ENCODE measurements at places on chromosomes 11 and 22.

DNA sequence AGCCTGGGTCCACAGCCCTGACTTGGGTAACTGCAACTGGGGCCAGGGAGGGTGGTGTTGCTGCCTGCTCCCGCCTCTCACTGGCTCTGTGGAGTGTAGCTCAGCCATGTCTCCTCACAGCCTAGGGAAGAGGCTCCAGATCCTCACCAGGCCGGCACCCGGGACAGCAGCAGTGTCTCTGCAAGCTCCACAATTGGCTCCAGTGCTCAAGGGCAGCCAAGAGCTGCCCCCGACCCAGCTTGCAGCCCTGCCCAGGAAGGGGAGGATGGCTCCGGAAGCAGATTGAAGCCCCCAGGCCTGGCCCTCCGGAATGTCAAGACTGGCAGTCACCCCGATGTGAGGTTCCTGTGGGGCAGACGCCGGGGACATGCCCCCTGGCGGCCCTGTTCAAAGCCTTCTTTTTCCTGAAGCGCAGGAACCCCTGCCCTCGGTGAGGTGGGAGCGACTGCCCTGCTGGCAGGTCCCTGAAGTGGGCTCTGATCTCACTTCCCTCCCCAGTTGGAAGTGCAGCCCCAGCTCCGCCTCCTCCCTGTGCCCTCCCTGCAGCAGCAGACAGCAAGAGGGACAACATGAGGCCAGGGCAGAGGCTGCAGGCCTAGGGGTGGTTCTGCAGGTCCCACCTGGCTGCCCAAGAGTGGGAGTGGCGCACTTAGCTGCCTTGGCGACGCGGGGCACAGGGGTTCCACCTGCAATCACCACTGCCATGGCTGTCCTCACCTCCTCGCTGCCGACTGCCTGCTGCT is 816.2 kb upstream of the LUZP2 start:
- no peak for DNase-seq

GRCh38 chr22:48425091-48425506 is 1402.6 kb downstream of the BRD1 start:
- DNase-seq, result no peak

GRCh38 chr22:36194971-36195370 is 6.6 kb downstream of the APOL4 start:
- peak; percentile 49 for DNase-seq

GRCh38 chr11:75078233-75078632 is 18.4 kb downstream of the OR2AT4 start:
- DNase-seq, result no peak

DNA sequence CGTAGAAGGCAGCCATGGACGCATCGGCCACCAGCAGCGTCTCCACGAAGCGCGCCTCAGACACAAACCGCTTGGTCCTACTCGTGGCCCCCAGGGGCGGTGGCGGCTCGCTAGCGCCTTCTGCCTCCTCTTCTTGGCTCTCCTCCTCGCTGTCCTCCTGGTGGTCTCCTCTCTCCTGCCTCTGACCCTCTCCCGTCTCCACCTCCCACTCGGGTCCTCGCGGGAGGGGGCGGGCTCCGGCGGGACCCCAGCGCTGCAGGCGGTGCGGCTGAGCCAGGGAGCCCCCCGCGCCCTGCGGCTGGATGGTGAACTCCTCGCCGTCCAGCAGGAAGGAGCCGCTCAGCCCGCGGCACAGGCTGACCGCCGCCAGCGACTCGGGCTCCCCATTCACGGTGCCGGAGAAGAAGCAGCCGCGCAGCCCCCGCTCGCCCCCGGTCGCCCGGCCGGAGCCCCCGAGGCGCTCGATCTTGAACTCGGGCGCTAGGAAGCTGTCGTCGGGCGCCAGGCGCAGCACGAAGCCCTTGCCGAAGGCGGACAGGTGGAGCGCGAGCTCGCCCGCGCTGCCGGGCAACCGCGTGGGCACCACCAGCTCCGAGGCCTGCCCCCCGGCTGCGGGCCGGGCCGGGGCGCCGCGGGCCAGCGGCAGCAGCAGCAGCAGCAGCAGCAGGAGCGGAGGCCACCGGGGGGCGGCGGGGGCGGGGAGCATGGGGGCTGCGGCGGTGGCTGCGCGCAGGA is 661 bp downstream of the ADAMTS8 start:
- DNase-seq, result peak; percentile 47

DNA sequence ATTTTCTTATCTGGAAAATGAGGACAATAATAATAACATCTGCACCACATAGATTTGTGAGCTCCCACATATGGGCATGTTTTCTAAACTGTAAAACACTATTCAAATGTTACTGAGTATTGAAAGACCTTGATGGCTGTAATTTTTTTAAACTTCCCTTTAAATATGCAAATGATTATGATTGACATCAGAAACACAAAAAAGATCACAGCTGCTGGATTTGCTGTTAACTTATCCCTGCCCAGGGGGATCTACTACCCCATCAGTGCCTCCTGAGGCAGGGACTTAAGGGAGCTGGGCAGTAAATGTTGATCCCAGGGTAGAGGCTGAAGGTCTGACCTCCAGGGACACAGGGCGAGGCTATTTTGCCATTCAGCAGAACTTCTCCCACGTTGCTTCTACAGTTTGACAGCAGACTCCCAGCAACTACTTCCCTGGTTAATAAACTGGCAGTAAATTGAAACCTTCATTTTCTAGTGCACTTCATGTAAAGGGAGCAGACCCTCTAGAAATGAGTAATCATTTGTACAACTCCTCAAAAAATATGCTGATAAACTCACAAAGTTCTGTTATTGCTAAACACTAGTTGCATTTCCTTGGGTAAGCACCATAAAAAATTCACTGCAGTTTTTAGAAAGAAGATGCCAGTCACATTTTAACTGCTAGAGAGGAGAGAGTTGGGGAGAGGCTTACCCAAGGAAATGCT is 20.3 kb downstream of the TMPRSS5 start:
- DNase-seq, result no peak

GRCh38 chr11:130315354-130315970 is 745 bp upstream of the ZBTB44 start:
- no peak for DNase-seq

GRCh38 chr11:122951211-122951610 is 30.4 kb downstream of the BSX start:
- no peak for DNase-seq

DNA sequence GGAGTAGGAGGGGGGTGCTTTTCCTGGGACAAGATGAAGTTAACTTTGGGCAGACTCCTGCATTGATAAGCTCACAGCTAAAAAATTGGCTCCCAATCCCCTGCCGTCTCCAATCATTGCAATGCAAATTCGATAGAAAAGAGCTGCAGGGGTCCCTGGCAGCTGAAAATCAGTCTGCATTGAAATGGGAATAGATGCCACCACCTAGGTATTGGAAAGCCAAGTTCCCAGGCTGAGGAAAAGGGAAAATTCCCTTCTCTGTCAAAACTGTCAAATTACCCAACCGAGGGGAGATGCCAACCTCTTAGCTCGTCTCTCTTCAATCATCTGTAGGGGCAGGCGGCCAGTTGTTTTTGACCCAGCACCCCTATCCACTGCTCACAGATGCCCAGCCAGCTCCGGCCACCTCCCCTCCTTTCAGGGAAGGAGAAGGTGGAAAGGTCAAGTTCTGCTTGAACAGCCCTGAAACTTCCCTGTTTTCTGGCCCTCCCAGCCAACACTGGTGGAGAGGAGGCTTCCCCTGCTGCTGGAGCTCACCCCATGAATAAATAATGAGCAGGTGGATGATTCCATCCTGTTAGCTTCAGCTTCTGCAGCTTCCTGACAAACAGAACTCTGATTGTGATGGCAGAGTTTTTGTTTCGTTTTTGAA is 916.3 kb downstream of the TBC1D22A start:
- DNase-seq, result no peak

DNA sequence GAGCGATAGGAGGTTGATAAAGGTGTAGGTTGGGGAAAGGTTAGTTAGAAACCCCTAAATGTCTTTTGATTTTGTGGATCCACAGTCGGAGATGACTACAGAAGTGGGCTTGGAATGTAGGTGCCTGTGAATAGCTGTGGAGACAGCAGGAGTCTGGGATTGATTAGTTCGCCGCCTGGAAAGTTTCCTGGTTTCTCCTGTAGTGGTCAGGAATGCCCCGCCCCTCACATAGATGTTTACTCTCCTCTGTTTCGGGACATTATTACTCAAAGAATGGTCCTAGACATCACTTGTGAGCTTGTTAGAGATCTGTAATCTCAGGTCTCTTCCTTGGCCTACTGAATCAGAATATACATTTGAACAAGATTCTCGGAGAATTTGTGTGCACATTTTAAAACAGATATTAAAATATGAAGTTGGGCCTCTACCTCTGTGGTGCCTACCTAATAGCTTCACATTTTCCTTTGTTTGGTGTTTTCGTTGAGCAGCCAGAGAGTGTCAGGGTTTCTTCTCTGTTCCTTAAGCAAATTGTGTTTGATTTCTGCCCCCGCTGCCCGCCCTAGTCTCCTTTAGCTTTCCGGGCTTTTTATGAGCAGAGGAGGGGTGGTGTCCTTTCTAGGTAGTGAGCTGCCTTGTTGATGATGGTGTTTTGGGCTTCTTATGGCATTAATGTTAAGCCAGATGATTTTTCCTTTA is 89.4 kb downstream of the PPP6R3 start:
- no peak for DNase-seq

GRCh38 chr11:117877120-117877784 is 794 bp upstream of the FXYD6 start:
- no peak for DNase-seq

DNA sequence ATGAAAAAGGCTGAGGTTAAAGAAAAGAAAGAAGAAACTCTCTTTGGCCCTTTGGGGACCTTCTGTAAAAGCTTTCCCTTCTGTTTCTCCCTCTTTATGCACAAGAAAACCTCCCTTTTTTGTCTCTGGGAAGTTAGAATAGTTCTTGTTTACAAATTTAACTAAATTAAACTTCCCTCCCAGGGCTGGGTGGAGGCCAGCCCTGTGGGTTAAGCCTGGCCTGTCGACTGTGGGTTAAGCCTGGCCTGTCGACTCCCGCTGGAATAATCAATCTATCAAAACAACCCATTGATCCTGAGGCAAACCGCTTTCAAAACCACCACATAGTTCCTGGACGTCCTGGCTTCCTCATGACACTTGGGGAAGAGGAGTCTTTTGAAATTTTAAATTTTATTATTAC is 1.2 kb upstream of the DRG1 start:
- DNase-seq, result peak; percentile 17

GRCh38 chr11:128336203-128336602 is 251.2 kb downstream of the ETS1 start:
- DNase-seq, result peak; percentile 35

DNA sequence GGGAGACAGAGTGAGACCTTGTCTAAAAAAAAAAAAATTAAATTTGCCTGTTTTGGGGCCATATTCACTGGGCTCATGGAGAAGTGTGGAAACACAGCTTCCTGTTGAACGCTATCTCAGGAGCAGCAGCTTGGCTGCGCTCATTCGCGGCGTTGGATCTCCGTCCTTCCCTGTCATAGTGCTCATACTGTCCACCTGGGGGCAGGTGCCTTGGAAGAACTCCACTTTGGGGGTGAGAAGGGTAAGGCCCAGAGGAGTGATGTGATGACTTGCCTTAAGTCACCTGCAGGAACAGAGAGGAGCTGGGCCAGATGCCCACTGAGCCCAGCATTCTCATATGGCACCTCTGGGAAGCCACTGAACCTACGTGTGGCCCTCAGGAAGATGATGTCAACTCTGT is 82.8 kb downstream of the CABIN1 start:
- DNase-seq, result no peak

DNA sequence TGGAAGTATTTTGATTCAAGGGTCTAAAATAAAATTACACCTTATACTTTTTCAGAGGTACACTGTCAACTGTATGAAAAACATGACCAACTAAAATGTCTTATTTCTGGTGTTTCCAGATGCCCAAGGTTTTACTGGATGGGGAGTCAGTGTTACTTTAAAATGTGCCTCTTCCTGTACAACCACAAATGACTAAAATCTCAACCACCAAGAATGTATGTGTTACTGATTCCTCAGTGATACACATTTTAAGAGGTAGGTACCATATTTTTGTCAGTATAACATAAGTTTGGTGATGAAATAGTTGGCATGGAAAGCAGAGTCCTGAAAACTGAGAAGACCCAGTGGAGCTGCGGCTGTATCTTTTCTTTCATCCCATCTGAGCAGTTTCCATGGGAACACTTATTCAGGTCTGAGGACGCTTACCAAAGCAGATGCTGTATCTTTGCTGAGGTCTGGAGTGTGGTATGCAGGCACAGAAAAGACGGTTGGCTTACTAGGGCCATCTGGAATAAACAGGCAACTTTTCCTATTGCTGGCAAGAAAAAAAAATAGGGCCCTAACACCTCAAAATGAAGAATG is 21.2 kb upstream of the TP53AIP1 start:
- DNase-seq, result no peak

GRCh38 chr22:26479792-26480610 is 3.6 kb downstream of the HPS4 start:
- DNase-seq, result no peak

DNA sequence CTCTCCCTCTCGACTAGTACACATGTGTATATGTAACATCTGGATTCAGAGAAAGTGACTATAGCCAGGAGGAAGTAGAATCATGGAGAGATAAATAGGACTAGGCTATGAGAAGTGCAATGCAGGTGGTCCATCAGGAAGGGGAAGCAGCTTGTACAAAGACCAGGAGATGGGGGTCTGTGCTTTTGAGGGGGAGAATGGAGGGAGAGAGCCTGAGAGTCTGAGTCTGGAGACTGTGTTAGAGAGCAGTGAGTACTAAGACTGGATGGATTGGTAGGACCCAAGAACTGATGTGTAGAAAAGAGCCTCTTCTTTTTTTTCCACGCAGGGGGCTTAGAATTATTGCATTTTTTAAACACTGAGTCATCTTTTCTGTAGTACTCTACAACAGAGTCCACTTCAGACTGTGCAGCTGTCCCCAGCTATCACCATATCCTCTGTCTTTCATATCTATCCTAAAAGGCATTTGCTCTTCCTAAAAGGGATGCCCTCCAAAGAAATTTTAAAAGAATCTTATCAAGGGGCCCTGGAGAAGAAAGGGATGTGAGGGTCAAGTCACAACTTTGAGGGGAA is 80.4 kb downstream of the BDNF start:
- DNase-seq, result no peak

DNA sequence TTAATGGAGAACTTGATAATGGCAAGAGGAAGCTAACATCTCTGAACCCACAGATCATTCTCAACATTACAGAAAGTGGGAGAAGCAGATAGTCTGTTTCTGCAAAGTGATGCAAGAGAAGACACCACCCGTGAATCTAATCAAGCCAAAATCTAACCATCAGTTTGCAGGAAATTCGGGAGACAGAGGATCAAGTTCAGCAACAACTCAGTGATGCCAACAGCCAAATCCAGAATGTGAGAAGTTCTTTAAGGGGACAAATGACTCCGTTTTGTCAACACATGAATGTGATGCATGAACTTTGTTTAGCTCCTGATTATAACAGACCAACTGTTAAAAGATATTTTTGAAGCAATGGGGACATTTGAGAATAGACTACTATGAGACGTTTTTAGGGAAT is 95.2 kb upstream of the LDLRAD3 start:
- DNase-seq, result no peak

GRCh38 chr22:30829901-30830550 is 135.4 kb downstream of the OSBP2 start:
- peak; percentile 79 for DNase-seq

Measured in AG08396 (cell line).